ENCODE measurements at places on chromosomes 4 and X.

DNA sequence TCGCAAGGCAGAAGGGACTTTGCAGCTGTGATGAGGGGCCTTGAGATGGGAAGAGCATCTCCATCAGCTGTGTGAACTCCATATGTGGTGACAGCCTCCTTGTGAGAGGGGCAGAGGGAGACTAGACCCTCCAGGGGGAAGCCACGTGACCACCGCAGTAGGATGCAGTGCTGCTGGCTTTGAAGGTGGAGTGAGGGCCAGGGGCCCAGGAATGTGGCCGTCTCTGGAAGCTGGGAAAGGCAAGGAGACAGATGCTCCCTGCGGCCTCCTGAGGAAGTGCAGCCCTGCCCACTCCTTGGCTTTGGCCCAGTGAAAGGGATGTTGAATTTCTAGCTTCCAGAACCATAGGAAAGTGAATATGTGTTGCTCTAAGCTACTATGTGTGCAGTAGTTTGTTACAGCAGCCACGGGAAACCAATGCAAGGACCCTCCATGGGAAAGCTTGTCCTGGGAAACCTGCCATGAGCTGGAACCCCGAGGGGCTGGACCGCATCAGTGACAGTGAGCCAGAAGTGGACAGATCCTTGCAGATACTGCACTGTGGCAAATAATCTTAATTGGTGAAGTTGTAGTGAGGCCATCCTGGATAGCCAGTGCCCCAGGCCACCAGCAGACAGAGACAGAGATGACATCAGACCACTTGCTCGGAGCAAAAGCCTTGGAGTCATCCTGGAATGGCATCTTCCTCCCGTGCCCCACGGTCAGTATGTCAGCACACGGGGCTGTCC, 35.4 kb upstream of the SORCS2 start:
- no peak for DNase-seq

DNA sequence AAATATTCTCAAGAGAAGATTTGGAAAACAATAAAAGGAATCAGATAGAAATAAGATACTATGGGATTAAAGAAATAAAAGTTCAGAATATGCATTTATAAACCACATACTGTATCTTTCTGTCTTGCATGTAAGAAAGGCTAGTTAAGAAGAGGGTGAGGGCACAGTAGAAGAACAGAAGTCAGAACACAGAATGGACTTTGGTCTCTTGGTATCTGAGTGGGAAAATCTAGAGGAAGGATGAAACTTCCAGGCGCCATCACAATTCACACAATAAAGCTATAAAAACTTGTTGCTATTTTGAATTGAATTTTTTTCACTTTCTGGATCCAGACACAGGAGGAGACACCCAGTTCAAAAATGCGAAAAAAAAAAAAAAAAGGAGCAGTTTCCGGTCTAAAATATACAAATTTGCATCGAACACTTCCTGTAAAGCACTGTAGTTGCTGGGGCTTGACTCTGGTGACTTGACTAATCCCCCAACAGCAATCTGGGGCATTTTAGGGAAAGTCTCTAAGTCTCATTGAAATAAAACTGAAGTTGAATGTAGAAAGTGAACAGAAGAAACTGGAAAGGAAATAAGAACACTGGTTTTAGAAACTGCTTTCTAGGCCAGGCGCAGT, 8.1 kb upstream of the NAAA start:
- DNase-seq, result no peak

- no peak for DNase-seq
Observed at GRCh38 chr4:70902577-70903290, 565 bp downstream of the MOB1B start.

GRCh38 chr4:25128671-25129070, 31.6 kb downstream of the SEPSECS start:
- no peak for DNase-seq

- DNase-seq, result no peak
Observed at GRCh38 chrX:17046478-17047097, 100.1 kb downstream of the REPS2 start.

- no peak for DNase-seq
Observed at GRCh38 chr4:175339100-175339707, 421.0 kb downstream of the ADAM29 start.

- DNase-seq, result no peak
Observed at GRCh38 chr4:107472265-107472948, 247.6 kb downstream of the PAPSS1 start.

- no peak for DNase-seq
Observed at GRCh38 chr4:63556332-63556731, 852.9 kb downstream of the TECRL start.

GRCh38 chr4:52051213-52051614, at the start of gene SPATA18:
TSS of gene SPATA18 (plus strand) at chr4:52051304. CDS start at chr4:52051705, 401 bp downstream.
- no peak for DNase-seq

- no peak for DNase-seq
Observed at GRCh38 chr4:86615501-86615900, 21.4 kb downstream of the PTPN13 start.

DNA sequence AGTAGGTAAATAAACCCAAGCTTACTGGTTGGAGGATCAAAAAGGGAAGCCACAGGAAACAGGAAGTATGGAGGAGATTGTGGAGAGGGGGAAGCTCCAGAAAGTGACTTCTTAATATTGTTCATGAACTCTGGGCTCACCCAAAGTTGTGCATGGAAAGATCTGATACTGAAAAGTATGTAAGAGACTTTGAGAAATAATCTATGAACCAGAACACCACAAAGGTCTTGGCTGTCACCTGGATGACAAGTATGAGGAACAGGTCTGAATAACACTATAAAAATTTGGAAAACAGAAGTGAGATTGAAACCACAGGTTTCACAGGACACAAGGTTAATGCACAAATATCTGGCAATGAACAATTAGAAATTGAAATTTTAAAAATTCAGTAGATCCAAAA, 567.4 kb downstream of the INPP4B start:
- DNase-seq, result no peak

DNA sequence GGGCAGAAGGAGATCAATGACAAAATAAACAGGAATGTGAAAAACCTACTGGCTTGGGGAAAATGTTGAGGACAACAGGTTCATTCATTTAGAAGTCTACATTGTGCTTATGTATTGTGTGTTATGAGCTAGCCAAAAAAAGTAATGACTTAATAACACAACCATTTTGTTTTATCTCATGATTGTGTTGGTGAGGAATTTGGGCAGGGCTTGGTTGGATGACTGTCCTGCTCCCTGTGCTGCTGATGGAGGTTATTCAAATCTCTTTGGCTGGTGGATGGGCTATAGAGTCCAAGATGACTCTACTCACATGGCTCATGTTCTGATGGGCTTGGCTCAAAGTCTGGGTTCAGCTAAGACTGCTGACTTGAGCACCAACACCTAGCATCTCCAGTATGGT, 116.3 kb downstream of the HS3ST1 start:
- no peak for DNase-seq

GRCh38 chr4:36326476-36327029, 45.1 kb downstream of the DTHD1 start:
- DNase-seq, result no peak

- no peak for DNase-seq
Observed at GRCh38 chr4:143435955-143436354, 77.5 kb upstream of the SMARCA5 start.

DNA sequence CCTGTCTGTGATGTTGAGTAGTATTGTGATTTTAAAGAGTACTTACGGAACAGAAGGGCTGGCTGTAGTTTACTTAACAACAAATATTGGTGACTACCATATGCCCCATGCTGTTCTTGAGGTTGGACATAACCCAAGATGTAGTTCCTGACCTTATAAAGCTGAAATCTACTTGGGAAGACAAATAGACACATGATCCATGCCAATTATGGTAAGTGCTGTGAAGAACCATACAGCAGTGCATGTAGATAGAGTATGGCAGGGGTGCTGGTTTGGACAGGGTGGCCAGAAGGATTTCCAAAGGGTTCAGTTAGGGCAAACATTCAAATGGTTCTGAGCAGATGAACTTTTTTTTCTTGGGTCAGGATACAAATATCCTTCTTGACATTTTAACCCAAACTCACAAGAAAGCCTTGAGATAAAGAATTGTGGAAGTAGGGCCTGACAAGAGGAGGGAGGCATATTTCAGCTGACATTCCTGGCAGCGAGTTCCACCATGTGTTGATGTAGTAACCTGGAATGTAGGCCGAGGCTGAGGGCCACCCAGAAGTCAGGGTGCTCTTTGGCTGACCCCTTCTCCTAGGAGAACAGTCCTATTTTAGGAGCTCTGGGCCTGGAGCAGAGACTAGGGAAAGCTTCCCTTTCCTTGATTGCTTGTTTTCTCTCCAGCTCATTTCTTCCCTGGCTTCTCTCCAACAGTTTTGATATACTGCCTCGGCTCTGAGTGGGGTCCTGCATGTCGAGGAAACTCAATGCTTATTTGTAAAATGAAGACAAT, 74.2 kb downstream of the FREM3 start:
- DNase-seq, result no peak

DNA sequence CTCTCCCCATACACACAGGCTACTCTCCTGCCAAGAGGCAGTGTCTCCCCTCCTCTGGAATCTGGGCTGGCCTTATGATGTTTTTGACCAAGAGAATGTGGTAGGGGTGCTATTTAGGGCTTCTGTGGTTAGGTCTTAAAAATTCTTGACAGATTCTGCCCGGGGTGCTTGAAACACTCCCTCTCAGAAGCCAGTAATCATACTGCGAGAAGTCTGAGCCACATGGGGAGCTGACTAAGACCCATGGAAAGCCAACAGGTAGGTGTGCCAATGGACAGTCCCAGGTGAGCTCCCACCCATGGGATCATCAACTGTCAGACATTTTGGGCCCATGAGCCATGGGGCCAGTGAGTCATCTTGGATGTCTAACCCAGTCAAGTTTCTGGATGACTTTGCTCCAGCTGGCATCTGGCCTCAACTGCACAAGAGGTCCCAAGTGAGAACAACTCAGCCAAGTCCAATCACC, 315.7 kb downstream of the FBXW7 start:
- no peak for DNase-seq

DNA sequence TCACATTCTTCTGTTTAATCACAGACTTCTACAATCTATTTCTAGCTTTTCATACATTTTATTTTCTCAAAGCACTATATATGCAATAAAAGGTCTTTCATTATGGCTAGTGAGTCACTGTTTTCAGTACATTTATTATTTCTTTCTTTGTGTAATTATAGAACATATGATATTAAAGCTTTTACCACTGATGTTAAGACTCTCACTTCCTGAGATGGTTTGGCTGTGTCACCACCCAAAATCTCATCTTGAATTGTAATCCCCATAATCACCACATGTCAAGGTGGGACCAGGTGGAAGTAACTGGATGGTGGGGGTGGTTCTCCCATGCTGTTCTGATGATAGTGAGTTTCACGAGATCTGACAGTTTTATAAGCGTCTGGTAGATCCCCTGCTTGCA, 41.9 kb downstream of the UBA6 start:
- no peak for DNase-seq

DNA sequence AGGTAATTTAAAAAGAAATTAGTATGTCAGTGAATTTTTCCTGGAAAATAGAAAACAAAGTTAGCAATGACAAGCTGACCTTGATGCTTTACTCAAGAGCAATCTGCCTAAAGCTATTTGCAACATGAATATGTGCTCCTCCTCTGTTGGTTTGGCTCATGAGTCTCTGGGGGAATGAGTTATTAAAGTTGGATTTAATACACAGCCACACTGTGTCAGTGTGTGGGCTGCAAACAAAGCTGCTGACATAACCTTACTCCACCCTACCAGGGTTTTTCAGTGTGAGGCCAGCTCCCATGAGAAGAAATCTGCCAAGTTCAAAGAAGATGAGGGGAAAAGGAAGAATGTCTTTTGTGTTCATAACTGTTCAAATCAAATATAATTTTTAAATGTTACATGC, 280.5 kb downstream of the TLL1 start:
- no peak for DNase-seq

- no peak for DNase-seq
Observed at GRCh38 chr4:68342134-68342533, 7.8 kb downstream of the YTHDC1 start.

DNA sequence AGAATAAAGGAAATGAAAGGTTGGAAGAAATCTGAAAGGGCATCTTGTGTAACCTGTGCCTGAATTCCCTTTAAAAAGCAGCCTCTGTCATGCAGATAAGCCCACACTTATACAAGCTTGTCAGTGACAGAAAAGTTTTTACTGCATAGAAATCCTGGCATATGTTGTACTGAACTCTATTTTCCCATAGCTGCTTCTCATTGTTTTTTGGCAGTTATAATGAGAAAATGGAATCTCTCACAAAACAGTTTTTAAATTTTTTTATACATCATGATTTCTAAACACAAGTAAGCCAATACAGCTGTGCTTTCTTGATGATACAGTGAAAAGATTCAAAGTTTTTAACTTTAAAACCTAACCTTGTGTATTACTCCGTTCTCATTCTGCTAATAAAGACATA, 511.4 kb upstream of the ARX start:
- DNase-seq, result no peak

DNA sequence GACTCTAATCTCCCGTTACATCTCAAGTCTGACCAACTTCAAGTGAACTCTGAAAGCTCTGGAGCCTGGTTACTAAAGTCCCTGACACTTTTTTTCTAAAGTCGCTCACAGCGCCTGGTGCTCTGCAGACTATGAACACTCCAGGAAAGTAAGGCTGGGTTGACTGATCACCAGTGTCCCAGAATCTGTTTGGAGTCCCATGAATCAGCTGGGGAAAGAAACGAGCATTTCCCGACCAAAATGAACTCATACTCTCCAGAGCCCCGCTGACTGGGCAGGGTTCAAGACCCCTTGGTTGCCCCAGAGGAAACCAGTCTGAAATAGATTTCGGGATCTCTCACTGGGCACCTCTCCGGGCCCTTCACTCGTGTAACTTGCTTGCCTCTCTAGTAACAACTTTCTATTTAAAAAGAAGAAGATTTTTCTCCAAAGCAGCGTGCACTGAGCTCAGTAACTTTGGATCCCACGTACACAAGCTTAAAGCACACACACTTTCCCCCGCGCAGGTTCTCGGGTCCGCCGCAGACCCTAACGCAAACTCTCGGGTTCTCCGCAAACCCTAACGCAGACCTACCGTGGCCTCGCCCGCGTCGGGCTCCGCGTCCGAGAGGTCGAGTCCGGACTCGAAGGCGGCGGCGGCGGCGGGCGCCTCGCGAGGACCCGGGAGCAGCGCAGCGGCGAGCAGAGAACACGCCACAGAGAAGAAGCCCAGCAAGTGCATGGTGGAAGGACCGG, 964 bp downstream of the VEGFC start:
- DNase-seq, result no peak

DNA sequence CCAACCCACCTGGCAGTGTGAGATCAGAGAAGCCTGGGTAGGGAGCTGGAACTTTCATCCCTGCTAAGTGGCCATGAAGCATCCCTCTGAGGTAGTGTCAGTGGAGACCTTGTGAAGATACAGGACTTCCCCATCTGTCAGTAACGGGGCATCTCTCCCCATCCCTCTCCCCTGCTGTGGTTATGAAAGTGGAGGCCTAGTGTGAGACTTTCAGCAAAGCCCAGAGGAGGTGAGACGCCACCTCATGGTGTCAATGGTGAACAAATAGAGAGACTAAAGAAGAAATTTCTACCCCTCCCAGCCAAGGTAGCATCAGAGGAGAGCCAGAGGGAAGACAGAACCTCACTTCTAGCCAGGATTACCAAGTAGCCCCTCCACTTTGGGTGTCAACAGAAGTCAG, 150.2 kb downstream of the VEGFC start:
- no peak for DNase-seq

- DNase-seq, result no peak
Observed at GRCh38 chr4:53005149-53005546, 143.0 kb downstream of the RASL11B start.

- no peak for DNase-seq
Observed at GRCh38 chr4:128168701-128169100, 107.6 kb downstream of the LARP1B start.

- no peak for DNase-seq
Observed at GRCh38 chr4:55424791-55425190, 29.0 kb downstream of the TMEM165 start.

Data from stimulated activated CD8-positive, alpha-beta memory T cell treated with anti-CD3 and anti-CD28 coated beads, Interleukin-4, amount 100 ng/mL, for 1 hour (primary cell).